ENCODE measurements at places on chromosomes 3 and 15. TPM values are rescaled to one million over a fixed set of nuclear protein-coding genes. Genes with fewer than 3 reads are reported as not detected.

GOLGA6L4 gene
- total RNA-seq: 3.8 TPM

DNA sequence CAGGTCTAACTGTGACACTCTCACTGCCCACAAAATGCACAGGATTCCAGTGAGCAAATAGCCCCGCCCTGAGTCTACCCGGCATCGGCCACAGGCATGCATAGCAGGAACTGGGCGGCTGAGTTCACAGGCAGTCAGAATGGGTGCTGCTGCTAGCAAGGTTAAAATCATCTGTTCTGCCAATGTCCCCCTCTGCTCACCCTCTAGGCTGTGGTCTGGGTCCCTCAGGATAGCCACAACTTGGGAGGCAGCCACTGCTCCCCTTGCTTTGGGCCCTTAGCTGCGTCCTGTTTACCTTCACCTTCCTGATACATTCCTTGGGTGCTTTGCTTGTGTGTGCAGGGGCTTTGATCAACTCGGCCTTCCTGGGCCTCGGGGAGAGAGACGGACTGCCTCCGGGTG is 232.9 kb upstream of the RGMA start:
- no peaks in the 10 kb centered on the region for H3K27me3 ChIP-seq
- no peak overlapping the region for H3K27ac ChIP-seq
- H3K36me3 ChIP-seq: no peaks in the 10 kb centered on the region
- H3K4me1 ChIP-seq: peaks cover 7% of the 10 kb centered on the region
- no peak overlapping the region for H3K4me3 ChIP-seq

DNA sequence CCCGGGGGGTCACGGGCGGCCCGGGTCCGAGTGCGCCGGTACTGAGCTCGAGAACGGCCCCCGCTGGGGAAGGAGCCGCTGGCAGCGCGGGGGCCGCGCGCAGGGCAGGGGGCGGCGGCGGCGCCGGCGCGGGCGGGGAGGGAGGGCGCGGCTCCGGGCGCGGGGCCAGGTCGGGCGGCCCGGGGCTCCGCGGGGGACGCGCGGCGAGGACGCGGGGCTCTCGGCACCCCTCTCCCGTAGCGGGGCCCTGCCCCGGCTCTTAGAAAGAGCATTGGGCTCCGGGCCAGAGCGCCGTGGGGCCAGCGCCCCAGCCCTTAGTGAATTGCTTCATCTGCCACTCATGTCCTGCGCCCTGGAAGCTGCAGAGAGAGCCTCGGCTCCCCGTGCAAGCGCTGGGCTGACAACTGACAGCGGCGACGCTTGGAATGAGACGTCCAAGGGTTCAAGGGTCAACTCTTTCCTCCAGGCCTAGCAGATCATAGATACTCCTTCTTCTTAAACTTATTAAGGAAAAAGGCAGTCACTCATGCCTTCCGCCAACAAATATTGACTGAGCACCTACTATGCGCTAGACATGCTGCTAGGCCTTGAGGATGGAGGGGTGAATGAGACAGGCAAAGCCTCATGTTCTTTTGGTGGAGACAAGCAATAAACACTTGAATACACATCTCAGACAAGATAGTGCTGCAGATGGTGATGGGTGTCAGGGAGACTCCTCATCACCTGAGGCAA is 140.8 kb downstream of the SMAD6 start:
- H3K36me3 ChIP-seq: no peaks in the 10 kb centered on the region
- peaks cover 43% of the 10 kb centered on the region for H3K27me3 ChIP-seq
- H3K4me3 ChIP-seq: peak overlapping the region; percentile 65
- DNase-seq: peak; percentile 47
- H3K27ac ChIP-seq: no peak overlapping the region

DLEC1 gene
- total RNA-seq: 0.19 TPM

DNA sequence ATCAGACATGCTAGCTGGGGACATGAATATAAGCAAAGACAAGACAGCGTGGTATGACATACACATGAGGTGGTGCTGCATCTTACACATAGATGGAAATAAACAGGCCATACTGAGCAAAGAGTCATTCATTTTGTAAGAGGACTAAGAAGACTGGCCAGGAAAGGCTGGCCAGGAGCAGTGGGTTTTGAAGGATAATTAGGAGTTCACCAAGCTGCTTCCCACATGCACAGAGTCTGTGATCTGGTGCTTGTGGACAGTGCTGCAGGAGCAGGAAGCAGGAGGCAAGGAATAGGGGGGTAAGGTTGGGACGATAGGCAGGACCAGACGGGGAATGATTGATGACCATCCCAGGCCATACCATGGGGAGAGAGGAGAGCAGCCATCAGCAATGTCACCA is 41.5 kb downstream of the ST8SIA2 start:
- no peak overlapping the region for H3K27ac ChIP-seq
- DNase-seq: no peak
- H3K27me3 ChIP-seq: no peaks in the 10 kb centered on the region
- H3K4me1 ChIP-seq: peaks cover 3% of the 10 kb centered on the region

DNA sequence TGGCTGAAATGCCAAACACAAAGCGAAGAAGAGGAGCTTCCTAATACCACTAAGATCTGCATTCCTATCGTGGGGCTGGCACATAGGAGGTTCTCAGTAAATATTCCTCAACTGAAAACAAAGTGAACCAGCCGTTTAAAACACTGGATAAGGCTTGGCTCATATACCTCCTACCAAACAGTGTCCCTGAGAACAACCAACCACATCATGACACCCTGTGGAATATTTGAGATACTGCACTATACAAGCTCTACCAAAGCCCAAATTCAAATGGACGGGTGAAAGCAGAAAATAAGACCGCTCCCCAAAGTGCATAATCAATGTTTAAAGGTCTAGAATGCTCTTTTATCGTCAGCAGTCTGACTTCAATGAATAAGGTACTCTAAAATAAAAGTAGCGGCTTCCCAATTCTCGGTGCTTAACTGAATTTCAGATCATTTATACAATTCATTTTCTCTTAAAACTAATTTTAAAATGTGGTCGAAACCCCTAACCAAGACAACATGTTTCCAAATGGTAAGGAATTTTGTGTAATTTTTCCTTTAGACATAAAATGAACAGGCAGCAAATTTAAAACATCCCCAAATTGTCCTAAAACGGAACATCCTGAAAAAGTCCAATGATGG is 425.8 kb downstream of the ERC2 start:
- peak; percentile 78 for DNase-seq
- H3K27me3 ChIP-seq: no peaks in the 10 kb centered on the region
- peaks cover 7% of the 10 kb centered on the region for H3K4me1 ChIP-seq
- no peaks in the 10 kb centered on the region for H3K36me3 ChIP-seq
- H3K4me3 ChIP-seq: no peak overlapping the region

DNA sequence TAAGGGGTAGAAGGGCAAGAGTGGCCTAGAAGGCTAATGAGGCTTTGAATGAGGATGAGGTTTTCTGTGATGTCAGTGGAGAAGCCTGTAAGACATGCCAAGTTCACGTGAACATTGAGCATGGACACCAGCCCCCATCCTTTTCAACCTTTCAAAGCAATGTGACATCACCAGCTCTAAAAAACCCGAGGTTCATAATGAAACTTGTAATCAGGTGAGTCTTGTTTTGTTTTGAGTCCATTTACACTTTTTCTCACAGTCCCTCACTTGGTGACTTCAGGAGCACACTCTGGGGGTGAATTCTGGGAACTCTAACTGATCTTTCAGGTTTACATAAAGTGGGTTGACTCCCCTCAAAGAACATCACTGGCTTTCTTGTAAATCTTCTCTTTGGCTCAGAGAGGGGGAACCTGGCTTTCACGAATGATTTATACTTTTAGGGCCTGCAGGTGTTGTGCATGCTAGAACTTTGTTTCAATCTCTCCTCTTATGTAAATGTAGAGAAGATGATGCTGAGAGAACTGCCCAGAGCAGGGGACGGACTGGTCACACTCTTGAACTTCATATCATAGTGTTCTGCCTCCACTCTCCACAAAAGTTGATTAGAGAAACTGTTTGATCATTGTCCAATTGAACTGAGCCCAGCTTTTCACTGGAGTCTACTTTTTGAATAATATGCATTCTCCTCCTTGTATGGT is 224.7 kb upstream of the SATB1 start:
- no peaks in the 10 kb centered on the region for H3K36me3 ChIP-seq
- no peak overlapping the region for H3K27ac ChIP-seq
- H3K27me3 ChIP-seq: no peaks in the 10 kb centered on the region
- DNase-seq: no peak

GRCh38 chr3:143298380-143298779 is 178.8 kb downstream of the CHST2 start:
- H3K4me3 ChIP-seq: no peak overlapping the region
- no peak for DNase-seq
- peaks cover 5% of the 10 kb centered on the region for H3K4me1 ChIP-seq
- no peaks in the 10 kb centered on the region for H3K36me3 ChIP-seq

DNA sequence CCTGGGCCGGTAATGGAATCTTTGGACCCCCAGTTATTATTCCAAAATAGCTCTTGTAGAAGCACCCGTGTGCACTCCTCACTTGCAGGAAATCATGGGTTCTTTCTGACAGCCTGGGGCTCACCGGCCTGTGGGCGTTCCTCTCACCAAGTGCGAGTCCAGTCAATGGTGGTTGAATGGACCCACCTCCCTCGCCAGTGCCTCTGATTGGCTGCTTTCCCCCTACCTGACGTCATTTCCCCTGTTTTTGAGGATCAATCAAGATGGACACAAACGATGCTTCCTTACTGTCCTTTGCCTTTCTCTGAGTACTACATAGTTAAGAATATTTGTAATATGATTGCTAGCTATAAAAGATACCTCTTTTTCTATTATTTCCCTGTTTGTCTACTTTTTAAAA is 18.1 kb downstream of the MOBP start:
- no peaks in the 10 kb centered on the region for H3K4me1 ChIP-seq
- no peak for DNase-seq
- H3K36me3 ChIP-seq: no peaks in the 10 kb centered on the region
- H3K27me3 ChIP-seq: no peaks in the 10 kb centered on the region
- H3K27ac ChIP-seq: no peak overlapping the region

DNA sequence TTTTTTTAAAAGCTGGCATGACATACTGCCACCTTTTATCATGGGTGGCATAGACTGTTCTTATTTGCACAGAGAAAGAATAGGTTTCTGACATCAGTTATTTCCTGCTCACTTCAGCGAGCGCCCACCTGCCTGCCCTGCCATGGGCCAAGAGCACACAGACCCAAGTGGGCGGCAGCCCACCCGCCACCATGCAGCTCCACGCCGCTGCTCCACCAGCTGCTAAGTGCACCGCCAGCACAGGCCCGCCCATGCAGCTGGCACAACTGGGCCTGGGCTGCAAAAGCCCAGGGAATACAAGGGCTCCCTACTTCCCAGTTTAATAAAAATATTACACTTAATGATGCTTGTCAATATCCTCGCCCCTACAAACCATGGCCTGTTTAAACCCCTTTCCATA is 15.4 kb downstream of the ZNF148 start:
- no peak for DNase-seq
- no peaks in the 10 kb centered on the region for H3K27me3 ChIP-seq
- H3K4me1 ChIP-seq: peaks cover 5% of the 10 kb centered on the region
- no peaks in the 10 kb centered on the region for H3K36me3 ChIP-seq
- no peak overlapping the region for H3K27ac ChIP-seq
- H3K4me3 ChIP-seq: no peak overlapping the region

GRCh38 chr15:100192097-100193080 is 149.4 kb downstream of the ADAMTS17 start:
- no peak overlapping the region for H3K27ac ChIP-seq
- no peaks in the 10 kb centered on the region for H3K4me1 ChIP-seq
- no peak overlapping the region for H3K4me3 ChIP-seq
- no peak for DNase-seq
- no peaks in the 10 kb centered on the region for H3K36me3 ChIP-seq

- no peak for DNase-seq
- H3K4me1 ChIP-seq: no peaks in the 10 kb centered on the region
- no peak overlapping the region for H3K27ac ChIP-seq
- no peaks in the 10 kb centered on the region for H3K27me3 ChIP-seq
Measured at GRCh38 chr15:45892182-45892581, 257.4 kb downstream of the SQOR start.

DNA sequence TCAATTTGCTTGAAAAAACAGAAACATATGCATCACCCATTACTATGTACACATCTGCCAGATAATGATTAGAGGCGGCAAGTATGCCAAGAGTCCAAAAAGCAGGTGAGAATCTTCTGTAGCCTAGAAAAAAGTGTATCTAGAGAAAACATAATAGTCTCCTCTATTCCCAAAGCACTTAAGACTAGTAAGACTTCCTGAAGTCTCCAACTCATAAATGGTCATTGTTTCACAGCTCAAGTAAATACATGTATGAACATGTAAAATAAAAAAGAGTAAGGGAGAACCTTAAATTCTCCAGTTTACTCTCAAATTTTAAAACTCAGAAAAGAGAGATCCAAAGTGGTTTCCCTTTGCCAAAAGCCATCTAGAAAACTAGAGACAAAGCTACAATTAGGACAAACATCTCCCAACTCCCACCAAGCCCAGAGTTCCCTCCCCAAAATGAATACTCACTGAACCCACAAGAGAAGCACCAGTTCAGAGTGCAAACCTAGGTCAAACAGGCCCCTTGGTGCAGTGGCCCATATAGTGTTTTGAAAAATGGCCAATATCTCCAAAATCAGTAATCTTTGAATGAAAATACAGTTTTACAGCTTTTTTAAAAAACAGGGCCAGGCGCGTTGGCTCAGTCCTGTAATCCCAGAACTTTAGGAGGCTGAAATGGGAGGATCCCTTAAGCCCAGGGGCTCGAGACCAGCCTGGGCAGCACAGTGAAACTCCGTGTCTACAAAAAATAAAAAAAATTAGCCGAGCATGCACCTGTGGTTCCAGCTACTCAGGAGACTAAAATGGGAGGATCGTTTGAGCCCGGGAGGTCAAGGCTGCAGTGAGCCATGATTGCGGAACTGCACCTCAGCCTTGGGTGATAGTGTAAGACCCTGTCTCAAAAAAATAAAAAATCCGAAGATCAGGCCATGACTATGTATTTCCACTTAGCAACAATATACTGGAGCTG is 11.0 kb upstream of the MAP4 start:
- DNase-seq: no peak
- no peaks in the 10 kb centered on the region for H3K4me1 ChIP-seq
- no peaks in the 10 kb centered on the region for H3K27me3 ChIP-seq
- no peak overlapping the region for H3K4me3 ChIP-seq
- H3K27ac ChIP-seq: peak overlapping the region; percentile 45

GRCh38 chr15:88179562-88179961 is 77.0 kb downstream of the NTRK3 start:
- H3K27ac ChIP-seq: no peak overlapping the region
- DNase-seq: no peak
- no peaks in the 10 kb centered on the region for H3K27me3 ChIP-seq
- no peaks in the 10 kb centered on the region for H3K4me1 ChIP-seq
- H3K4me3 ChIP-seq: no peak overlapping the region
- H3K36me3 ChIP-seq: no peaks in the 10 kb centered on the region

DNA sequence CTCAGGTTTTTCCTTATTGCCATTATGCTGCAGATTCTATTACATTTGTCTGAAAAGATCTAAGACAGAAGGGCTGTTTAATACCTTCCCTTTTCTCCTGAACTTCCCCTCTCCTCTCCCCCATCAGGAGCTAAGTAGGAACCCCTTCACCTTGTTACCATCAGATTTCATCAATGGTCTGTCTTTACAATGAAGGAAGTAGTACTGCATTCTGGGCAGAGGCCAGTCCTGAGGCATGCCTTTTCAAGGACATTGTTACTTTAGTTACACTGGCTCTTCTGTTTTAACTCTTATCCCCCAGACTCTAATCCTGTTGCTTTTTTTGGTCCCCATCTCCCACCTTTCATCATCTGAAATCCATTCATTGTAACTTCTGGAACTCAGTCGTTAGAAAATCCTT is 8.1 kb downstream of the CTNNB1 start:
- no peak overlapping the region for H3K27ac ChIP-seq
- DNase-seq: no peak
- peaks cover 70% of the 10 kb centered on the region for H3K4me1 ChIP-seq
- H3K4me3 ChIP-seq: peak overlapping the region; percentile 33
- H3K36me3 ChIP-seq: no peaks in the 10 kb centered on the region
- no peaks in the 10 kb centered on the region for H3K27me3 ChIP-seq

TP63 gene
- total RNA-seq: not detected

- peaks cover 17% of the 10 kb centered on the region for H3K4me1 ChIP-seq
- H3K4me3 ChIP-seq: peak overlapping the region; percentile 76
- no peak for DNase-seq
- peaks cover 22% of the 10 kb centered on the region for H3K27me3 ChIP-seq
Measured at GRCh38 chr3:116445990-116446389, 703 bp upstream of the LSAMP start.

Measured in GM23338 (cell line).